Common myeloid progenitor, CD34-positive (primary cell): ENCODE measurements at places on chromosomes 7 and 10.
A peak's percentile ranks its signal among the peaks of the same experiment; 100 is the strongest.

DNA sequence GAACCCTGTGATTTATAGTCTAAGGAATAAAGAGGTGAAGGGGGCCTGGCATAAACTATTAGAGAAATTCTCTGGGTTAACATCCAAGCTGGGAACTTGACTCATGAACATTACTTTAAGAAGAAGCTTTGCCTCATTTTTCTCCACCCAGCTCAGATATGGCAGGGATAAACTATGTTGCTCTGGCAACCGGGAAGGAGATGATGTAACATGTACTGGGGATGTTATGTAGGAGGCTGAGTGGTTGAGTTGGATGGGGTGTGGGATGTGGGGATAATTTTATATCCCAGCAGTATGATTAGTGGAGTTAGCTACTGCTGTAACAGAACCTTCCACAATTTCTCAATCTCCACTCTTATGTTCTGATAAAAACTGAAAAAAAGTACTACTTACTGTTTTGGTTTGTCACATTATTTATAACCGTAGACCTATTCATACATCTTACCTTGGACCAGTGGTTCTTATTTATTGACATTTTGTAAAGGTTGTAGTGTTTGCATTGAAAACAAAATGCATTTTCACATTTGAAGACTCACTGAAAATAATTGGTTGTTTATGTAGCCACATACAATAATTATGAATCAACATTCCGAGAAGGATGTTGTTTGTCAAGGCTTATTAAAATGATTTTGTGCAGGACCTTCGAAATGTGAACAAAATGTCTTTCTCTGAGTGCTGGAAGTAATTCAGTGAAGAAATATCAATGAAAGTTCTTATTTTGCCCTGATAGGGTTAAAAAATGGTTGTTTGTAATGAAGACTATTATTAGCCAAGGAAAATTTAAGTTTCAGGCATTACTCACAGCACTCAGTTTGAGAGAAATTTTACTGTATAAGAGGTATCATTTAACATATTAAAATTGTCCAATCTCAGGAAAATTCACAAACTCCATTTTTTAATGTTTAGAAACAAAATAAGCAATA, 1.3 kb downstream of the OR2F2 start:
- no peak for DNase-seq

DNA sequence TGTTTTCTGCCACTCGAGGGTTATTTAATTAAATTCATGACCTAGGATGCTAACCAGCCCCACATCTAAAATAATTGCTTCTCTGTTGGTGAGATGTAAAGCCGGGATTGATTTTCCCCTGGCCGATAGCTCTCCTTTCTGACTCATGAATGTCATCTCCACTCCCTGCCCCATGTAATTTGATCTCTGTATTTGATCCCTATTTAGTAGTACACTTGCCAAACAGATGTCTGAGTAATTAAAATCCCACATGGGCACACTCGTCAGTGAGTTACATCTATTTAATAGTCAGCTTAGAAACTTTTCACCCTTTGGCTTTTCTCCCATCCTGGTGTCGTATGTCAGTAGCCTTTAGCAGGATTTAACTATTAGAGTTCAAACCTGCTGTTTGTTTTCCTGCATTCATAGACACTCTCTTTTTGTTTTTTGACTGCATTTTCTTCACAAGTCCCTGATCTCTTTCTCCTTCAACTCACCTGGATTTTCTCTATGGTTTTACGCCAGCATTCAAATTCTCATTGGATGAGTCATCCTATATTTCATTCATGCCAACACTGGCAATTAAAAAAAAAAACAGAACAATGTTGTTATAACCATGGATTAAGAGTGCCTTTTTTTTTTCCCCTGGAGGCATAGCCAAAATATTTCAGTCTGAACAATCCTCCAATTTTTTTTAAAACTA, 82.7 kb downstream of the SPAG6 start:
- DNase-seq, result no peak

DNA sequence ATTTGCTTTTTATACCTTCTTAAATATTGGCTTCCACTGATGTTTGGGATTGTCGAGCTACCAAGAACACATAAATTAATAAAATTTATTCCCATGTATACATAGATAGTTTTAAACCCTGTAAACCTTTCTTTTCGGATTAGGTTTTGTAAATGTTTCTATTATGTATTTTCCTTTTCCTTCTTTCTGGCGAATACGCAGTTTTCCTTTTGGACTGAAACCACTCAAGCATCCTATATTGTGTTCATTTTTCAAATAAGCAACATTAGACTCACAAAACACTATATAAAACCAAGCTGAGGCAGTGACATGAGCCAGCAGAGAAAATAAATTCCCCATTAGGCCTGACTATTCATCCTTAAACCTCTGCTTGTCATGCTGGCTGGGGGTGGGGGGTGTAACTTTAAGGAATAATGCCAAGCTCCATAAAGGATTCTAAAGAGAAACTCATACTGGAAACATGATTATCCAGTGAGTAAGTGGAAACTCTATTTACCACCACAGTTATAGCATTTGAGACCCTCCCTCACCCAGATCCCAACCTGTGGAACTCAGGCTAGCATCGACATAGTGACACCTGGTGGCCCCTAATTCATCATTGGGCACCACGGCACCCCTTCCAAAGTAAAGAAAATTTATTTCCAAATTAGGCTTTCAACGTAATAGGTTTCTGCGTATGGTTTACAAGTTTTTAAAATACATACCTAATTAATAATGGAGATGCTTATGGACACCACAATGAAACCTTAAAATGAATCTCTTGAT, 86.5 kb upstream of the CELF2 start:
- no peak for DNase-seq

DNA sequence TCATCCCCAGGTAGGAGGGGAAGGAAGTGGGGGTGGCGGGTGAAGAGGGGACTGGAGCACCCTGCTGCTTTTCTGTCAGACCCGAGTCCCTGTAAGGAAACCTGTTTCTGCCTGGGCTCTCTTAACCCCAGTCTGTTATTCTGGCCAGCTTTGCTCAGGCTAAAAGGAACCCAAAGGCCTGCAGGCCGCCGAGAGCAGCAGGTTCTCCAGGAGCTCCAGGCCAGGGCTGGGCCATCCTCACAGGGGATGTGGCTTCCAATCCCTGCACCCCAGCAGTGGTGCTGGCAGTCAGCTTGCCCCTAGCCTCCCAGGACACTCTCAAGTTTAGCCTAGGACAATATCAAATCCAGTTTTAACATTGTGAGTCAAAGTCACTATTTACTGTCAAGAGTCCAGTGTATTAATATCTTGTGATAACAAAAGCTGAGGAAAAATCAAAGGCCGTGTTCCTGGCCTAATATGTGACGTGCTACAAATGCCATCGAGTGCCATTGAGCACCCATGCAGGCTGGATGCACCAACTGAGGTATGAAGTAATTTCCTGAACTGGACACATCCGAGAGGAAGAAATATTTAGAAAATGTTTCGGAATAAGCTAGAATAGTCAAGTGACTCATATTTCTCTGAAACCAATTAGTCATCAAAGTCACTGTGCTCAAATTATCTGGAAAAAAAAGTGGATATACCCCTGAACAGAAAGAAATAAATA, 7.0 kb downstream of the PKD1L1 start:
- no peak for DNase-seq

DNA sequence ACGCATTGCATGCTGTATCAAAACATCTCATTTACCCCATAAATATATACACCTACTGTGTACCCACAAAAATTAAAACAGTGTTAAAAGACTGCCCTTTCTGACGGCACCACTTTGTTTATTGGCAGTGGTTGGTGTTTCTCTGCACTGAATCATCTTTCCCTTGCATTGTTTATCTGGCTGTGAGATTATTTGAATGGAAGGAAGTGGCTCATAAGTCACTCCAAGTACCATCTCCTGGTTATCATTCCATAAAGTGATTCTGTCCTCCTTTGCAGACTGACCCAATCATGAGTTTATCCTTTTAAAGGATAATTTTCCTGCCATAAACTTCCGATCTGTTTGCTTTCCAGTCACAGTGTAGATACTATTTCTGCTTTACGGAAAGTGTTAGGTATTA, 183.8 kb downstream of the CAMK1D start:
- no peak for DNase-seq

DNA sequence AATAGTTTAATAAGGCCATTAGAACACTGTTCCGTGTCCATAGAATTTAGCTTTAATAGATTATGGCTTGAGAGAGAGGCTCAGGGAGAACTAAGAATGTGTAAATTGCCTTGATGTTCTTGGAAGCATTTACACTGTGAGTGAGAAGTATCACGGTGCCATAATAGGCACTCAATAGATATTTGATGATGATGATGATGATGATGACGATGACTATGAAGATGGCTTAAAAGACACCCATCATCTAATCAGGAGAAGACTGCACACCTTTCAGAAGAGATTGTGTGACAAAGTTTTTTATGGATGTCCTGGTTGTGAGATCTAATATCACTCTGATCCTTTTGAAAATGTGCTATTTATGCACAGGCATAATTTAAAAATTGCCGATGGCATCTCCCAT, 264.2 kb downstream of the GLI3 start:
- DNase-seq, result no peak

- DNase-seq, result no peak
Measured at GRCh38 chr10:123777881-123778280, 111.7 kb downstream of the GPR26 start.

GRCh38 chr10:34427911-34428216, 387.2 kb downstream of the PARD3 start:
- DNase-seq, result no peak

DNA sequence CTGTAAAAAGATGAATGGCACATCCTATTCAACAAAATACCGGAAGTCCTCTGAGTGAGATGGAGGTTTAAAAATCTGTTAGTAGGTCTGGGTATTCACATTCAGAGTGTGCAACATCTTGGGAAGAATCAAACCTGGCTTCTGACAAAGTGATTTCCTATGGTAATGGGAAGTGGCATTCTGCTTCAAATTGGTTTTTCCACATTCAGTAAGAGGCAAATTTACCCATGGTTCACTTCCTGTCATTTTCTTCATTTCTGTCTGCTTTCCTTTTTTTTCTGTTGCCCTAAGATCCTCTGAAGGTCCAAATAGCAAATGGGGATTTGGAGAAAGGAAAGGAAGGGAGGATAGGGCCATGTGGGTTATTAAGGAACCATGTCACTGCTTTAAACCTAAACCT, 218.3 kb downstream of the DOCK4 start:
- DNase-seq, result no peak

DNA sequence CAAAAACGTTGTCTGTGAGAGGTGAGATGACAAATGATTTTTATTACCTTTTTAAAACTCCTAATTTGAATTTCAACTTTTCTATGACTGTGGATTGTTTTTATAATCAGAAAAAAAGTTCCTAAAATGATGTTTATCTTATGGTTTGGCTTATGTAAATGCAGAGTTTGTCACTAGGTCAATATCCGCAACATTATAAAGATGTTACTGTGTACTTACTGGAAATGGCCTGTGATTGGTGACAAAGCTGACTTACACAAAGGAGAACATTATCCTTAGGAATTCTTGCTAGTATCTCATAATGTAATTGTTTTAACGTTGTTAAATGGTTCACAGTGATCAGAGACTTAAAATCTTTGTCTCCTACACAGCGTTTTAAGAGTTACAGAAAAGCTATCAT, 79.0 kb downstream of the SDK1 start:
- no peak for DNase-seq

DNA sequence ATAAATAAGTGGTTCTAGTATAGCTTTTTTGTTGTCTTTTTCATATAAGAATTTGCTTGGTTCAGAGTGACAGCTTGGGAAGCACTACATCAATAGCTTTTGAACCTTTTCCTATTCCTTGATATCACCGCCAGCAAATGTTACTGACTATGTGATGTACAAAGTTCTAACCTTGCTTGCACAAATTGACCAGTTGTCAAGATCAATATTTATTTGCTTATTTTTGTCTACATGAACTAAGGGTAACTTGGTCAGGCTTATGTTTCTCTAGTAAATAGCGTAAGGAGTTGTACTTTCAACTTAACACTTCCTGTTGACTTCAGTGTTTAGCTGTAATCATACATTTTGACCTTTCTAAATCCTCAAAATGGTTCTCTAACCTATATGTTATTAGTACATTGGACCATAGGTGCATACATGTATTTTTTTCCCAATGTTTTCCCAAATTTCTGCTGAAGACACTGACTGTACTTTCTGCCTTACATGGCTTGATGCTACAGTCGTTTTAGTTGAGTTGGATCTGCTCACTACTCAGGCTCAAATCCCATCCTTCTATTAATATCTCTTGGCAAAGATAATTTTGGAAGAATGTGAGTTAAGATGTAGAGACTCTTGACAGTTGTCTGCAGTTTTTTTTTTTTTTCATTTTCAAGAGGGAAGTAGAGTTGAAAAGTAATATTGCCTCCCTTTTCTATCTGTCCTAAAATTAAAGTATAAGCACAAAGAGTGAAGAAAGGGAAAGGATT, 239.1 kb upstream of the KAT6B start:
- DNase-seq, result no peak

GRCh38 chr7:73890555-73891147, 29.7 kb downstream of the TMEM270 start:
- DNase-seq, result peak; percentile 32
